ENCODE measurements at places on chromosomes 3 and 15.

- no peak for DNase-seq
Measured at GRCh38 chr3:189655617-189656016, 24.4 kb downstream of the TP63 start.

GRCh38 chr15:50576166-50576565, 29.7 kb upstream of the USP50 start:
- no peak for DNase-seq

GRCh38 chr3:140910860-140911259, 30.8 kb upstream of the SLC25A36 start:
- no peak for DNase-seq

- no peak for DNase-seq
Measured at GRCh38 chr3:189149203-189149602, 22.6 kb upstream of the TPRG1 start.

- peak; percentile 94 for DNase-seq
Measured at GRCh38 chr3:176867681-176868663, 329.3 kb downstream of the TBL1XR1 start.

DNA sequence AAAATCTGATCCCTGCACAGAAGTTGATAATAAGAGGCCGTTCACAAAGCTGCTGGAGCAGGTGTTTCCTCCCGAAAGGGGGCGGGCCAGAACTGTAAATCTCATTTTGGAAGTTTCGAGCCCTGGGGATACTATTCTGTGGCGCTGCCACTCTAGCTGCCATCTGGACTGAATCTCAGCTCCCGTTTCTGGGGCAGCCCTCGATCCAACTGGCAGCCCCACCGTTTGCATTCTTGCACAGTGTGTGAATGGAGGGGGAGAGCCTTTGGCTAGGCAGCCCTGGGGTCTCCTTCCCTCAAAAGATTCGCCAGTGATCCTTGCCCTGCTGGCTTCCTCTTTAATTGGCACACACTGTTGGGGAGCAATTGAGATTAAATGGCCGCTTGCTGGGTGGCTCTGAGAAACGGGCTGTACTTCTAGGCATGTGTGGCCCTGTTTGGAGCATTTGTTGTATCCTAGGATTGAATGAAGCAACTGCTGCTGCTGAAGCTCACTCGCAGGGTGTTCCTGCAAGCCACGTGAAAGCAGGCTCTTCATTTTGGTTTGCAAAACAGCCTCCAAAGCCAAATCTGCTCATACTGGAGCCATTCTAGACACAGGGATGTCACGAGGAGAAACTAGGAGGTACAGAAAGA, 57.2 kb upstream of the TOPAZ1 start:
- DNase-seq: no peak

- DNase-seq: no peak
Measured at GRCh38 chr3:130761730-130762311, 15.2 kb upstream of the PIK3R4 start.

GRCh38 chr15:31598620-31599019, 272.0 kb downstream of the KLF13 start:
- DNase-seq: peak; percentile 18

- DNase-seq: no peak
Measured at GRCh38 chr3:36405190-36405589, 24.9 kb downstream of the STAC start.

DNA sequence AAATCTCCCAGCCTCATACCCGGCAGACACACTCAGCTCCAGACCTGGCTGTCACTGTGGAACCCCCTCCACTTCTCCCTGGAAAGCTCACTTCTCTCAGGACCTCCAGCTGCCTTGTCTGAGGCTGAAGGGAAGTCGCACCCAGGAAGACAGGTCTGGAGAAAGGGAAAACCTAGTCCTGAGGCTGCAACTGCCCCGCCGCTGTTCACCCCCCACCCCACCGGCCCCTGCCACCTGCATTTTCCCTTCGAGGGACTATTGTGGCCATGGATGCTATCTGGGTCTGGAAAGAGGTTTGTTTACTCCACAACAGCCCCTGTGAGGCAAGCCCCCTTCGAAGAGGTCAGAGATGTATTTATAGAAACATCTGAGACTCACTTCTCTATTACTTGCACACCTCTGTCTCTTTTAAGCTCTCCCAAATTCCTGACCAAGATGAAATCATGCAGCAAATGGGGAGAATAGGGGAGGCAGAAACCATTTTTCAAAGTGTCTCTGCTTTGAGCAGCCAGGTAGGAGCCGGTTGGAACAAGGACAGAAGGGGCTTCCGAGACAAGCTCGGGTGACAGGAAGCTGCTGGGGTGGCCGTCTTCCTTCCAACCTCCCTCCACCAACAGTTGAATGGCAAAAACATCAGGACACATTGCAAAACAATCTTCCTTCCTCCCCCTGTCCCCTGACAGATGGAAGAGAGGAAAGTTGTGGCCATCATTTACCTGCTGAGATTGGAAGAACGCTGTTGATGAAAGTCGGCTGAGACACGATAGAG, 518 bp downstream of the COLQ start:
- no peak for DNase-seq

GRCh38 chr3:54563501-54564200, 364.2 kb downstream of the LRTM1 start:
- no peak for DNase-seq

- DNase-seq: no peak
Measured at GRCh38 chr3:4845882-4846281, 133.4 kb upstream of the BHLHE40 start.

DNA sequence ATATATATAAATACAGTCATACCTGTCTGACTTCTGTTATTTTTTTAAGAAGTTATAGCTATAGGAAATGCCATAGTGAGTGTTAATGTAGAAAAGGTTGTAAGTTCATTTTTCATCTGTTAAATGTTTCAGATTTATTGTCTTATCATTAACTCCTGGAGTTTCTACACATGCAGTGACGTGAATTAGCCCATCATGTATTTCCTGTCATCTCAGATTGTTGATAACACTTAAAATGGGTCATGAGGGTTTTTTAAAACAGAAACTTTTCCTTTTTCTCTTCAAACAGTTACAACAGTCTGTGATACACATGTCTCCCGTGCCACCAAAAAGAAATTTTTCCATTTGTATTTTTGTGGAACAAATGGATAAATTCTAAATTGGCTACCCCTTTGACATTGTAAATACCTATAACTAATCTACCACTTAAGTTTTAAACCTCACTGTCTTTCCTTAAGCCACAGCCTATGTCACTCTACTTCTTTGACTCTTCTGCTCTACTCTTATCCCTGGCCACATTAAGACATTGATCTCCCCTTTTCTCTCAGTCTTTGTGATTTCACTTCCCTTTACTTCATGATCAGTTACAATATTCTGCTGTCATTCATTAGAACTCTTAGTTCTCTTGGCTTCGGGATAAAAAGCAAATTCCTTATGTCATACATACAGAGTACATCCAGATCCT, 89.1 kb downstream of the NEO1 start:
- DNase-seq: no peak

DNA sequence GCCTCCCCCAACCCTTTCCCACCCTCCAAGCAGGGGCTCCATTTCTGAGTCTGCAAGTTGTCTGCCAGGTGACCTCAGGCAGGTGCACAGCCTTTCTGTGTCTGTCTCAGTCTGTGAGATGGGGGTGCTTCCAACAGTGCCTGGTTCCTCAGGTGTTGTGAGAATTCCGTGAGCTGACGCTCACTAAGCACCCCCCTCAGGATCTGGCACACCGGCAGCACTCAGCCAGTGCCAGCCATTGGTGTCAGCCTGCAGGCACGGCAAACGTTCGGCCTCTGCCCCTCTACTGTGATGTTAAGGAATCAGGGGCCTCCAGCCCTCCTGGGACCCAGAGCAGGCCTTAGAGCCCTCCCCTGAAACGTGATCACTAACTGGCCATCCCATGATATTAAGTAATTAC, 2.4 kb downstream of the KLF15 start:
- no peak for DNase-seq

GRCh38 chr15:100438570-100438969, 90.2 kb downstream of the CERS3 start:
- DNase-seq: peak; percentile 35

GRCh38 chr15:29135309-29135657, 134.3 kb downstream of the NSMCE3 start:
- DNase-seq: no peak

DNA sequence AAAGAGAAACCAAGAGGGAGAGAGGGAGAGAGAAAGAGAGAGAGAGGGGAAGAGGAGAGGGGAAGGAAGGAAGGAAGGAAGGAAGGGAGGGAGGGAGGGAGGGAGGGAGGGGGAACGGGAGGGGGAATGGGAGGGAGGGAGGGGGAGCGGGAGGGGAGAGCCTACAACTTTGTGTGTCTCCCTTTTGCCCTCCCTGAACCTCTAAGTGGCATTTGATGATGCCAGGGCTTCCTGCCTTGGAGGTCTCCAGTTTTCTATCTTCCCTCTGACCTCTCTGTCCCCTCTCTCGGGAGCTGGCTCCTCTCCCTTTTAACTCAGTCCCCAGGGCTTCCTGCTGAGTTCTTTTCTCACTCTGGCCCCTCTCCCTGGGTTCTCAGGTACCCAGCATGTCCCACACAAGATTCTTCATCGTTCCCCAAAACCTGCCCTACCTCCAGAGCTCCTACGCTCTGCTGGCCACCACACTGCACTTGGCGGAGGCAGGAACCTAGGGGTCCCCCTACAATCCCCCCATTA, 12.5 kb upstream of the FAM174B start:
- no peak for DNase-seq
